ENCODE measurements at places on chromosomes 3 and 15.

DNA sequence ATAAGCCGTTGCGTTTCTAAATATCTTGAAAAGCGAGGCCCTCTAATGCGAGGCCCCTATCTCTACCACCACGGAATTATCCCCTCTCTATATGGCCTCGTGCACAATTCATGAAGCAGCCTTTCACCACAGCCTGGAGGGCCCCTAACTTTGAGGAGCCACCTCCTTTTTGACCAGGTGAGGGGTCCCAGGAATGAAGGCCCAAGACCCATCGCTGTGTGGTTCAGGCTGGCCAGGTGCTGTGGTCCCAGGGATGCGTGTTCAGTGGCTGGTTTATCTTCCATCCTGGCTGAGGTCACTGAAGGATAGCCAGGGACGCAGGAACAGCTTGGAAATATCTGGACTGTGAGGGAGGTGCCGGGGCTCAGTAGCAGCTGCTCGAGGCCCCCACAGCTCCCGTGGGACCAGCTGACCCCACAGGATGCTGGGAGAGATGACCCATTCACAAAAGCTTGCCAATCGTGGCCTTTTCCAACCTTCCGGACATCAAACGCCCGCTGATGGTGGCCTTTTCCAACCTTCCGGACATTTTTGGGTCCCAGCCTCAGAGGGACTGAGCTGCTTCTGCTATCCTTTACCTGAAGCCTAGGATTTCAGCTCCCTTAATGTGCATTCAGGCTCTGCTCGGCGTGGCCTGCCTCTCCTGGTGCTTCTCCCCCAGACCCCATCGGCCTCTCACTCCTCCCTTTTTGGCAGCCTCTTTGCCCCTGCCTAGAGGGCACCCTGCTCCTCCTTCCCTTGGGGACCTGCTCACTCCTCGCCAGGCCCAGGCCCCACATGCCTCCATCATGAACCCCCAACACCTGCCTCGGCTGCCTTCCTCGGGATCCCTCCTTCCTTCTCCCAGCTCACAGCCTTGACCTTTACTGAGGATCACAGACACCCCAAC lies 140.9 kb downstream of the CHSY1 start:
- no peak for DNase-seq

DNA sequence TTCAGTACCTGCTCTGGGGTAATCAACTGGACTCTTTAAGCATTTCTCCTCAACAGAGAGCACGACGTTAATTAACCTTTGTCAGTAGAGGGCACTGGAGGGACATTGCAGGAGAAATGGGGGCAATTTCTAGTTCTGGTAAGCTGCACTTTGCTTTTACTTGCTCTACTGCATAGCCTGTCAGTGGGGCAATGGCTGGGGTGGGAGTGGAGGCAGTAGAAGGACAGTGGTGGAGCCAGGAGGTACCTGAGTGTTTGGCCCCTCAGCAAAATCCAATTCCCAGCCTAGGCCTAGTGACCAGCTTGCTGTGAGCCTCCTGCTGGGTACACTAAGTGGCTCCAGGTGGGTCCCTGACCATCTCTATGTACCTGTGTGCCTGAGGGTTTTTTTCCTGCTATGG lies 18.3 kb upstream of the MED12L start:
- DNase-seq = no peak

DNA sequence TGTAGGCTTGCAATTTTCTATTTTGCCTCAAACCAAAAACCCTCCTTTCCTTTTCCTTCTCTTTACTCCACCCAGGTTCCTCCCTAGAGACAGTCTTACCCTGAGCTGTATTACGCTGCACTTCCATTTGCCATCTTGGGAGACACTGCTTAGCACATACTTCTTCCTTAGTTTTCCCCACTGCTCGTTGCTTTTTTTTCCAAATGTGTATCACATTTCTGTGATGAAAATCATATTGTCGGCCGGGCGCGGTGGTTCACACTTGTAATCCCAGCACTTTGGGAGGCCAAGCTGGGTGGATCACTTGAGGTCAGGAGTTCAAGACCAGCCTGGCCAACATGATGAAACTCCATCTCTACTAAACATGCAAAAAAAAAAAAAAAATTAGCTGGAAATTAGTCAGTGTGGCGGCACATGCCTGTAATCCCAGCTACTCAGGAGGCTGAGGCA lies 29.5 kb downstream of the POPDC2 start:
- DNase-seq = no peak

- DNase-seq = no peak
These were observed 33.6 kb downstream of the TMEM212 start for GRCh38 chr3:171876680-171877147.

DNA sequence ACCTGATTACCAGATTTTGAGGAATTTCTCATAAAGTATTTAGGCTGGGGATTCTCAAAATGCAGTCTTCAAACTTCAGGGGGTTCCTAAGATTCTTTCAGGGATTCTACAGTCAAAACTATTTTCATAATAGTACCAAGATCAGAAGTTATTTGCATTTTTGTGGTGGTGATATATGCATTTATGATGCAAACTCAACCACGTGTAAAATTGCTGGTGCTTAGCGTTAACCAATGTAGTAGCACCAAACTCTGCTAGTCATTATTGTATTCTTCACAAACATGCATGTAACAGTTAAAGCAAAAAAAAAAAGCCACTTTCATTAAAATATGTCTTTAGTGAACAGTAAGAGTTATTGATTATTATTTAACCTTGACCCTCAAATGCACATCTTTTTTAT lies 274.9 kb upstream of the DNAJC19 start:
- no peak for DNase-seq

- no peak for DNase-seq
These were observed 33.7 kb downstream of the SYNM start for GRCh38 chr15:99138491-99138982.

- peak; percentile 65 for DNase-seq
These were observed 34.4 kb downstream of the PAQR9 start for GRCh38 chr3:142929109-142929508.

- DNase-seq = peak; percentile 39
These were observed 119.6 kb downstream of the FMN1 start for GRCh38 chr15:33074942-33075341.

DNA sequence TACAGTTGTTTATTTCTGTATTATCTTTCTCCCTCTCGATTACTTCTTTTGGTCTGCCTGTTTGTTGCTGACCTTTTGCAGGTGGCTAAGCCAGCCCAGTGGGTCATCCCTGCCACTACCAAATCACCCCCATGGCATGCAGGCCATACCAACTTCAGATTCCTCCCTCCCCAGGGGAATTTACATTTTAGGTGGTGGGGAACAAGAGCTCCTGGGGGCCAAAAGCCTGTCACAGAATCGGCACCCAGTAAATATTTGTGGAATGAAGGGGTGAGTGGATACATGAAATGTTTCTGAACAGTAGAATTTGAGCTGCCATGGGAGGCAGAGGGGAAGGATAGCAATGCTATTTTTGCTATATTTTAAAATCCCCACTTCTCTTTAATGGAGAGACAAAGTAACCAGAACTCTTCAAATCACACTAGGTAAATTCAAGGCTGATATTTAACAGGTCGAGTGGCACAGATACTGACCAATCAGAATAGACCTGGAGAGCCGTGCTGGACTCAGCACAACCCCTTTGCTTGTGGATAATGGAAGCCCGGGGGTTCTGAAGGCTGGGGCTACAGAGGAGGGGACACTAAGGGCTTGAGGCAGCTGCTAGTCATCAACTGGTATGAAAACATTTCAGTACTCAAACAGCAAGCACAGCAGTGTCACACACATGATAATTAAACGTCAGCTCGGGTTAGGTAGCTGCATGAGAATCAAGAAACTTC lies 54.3 kb upstream of the SMAD3 start:
- no peak for DNase-seq

- peak; percentile 23 for DNase-seq
These were observed 30.5 kb upstream of the TIPARP start for GRCh38 chr3:156643729-156644389.

- DNase-seq = no peak
These were observed 365.8 kb downstream of the FOXP1 start for GRCh38 chr3:71217640-71218222.

GRCh38 chr3:149771652-149772271 lies 19.5 kb upstream of the COMMD2 start:
- peak; percentile 43 for DNase-seq

GRCh38 chr3:30332196-30333021 lies 274.0 kb upstream of the TGFBR2 start:
- DNase-seq = no peak

GRCh38 chr3:98573181-98573728 lies 20.2 kb downstream of the CPOX start:
- DNase-seq = no peak

DNA sequence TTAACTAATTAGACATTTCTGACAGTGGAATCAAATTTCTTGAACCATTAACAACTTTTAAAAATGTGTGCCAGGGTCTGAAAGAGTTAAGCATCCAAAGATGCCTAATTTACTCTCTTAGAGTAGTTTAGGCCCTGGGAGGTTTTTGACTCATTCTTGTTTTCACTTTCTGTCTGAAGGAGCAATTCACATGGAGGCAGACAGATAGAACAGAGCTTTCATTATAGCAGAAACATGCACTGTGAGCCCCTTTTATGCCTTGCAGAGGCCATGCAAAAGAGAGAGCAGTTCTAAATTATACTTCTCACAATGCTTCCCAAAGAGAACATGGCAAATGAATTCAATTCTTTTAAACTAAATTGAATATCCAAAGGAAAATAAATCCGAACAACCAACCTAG lies 554.8 kb downstream of the MFSD1 start:
- no peak for DNase-seq

GRCh38 chr3:9098716-9099675 lies 135.7 kb upstream of the RAD18 start:
- no peak for DNase-seq

DNA sequence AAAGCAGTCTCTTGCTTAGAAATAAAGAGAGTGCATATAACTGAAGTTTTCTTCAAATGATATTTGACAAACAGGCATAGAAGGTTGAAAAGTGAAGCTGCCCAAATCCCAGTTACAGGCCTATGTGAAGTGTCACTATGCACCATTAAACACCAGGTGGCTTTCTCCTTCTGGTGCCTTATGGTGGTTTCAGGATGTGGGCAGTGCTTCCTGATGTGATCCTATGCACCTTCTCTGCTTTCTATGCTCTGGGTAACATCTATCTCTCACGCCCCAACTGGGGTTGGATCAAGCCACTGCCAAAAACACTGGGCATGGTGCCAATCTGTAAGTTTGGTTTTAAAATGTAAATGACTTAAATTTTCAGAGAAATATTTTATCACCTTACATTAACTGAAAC lies 744.7 kb downstream of the TUSC7 start:
- no peak for DNase-seq

GRCh38 chr3:130537673-130538304 lies 20.8 kb downstream of the COL6A6 start:
- no peak for DNase-seq

DNA sequence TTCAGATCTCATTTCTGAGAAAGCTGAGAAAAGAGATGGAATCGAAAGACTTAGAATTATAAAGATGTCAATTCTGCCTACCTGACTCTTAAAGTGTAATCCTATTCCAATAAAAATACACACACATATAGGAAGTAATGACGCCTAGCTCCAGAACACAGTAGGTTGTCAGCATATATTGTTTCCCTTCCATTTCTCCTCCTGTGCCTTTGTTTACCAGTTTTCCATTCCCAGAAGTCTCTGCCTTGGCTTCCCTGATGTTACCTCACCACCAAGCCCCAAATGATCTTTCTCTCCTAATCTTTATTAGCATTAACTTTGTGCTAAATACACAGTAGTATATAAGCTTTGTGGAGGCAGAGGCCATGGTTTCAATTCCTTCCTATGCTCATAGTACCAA lies 40.0 kb downstream of the TM4SF4 start:
- no peak for DNase-seq

DNA sequence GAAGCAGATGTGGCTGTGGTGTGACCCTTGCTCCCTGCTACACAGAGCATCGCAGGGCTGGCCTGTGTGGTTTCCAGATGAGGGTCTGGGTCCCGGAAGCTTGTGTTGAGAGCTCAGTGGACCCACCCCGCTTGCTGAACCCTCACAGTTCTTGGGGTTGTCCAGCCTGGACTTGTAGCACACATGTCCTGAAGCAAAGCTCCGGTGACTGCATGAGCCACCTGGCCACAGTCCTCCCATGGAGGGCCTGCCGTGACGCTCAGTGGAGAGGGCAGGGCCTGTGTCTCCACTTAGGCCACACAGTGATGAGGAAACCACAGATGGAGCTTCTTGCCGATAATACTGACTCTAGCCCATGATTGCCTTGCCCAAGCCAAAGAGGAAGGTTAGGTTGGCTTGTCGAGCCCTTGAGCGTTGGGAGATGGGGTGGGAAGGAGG lies 62.6 kb downstream of the RGMA start:
- DNase-seq = no peak

DNA sequence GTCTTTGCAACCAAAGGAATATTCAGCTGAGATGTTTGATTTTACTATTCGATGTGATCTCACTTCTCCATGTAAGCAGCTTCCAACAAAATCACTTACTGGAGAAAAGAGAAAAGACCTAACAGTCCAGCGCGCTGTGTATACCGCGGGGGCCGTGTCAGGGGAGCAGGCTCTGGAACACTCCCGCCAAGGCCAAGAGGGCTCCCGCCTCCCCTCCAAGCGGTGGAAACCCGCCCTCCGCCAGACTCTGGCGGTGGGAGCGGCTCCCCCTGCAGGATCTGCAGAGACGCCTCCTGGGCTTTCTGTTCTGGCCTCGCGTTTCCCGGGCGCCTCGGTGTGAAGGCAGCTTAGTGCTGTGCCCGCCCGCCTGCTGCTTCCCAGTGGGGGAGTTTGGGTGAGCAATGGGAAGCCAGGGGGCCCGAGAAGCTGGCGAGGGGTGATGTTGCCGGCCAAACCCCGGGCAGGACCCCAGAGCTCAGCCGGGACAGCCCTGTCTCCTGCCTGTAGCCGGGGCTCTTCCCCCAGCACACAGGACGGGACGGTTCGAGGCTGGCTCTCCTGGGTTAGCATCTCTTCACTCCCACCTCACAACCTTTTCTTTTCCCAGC lies 36.3 kb downstream of the CHST14 start:
- peak; percentile 76 for DNase-seq

GRCh38 chr15:59818336-59818735 lies 129.2 kb upstream of the BNIP2 start:
- no peak for DNase-seq

- DNase-seq = no peak
These were observed 777 bp downstream of the RNU5B-1 start for GRCh38 chr15:65305150-65305758.

DNA sequence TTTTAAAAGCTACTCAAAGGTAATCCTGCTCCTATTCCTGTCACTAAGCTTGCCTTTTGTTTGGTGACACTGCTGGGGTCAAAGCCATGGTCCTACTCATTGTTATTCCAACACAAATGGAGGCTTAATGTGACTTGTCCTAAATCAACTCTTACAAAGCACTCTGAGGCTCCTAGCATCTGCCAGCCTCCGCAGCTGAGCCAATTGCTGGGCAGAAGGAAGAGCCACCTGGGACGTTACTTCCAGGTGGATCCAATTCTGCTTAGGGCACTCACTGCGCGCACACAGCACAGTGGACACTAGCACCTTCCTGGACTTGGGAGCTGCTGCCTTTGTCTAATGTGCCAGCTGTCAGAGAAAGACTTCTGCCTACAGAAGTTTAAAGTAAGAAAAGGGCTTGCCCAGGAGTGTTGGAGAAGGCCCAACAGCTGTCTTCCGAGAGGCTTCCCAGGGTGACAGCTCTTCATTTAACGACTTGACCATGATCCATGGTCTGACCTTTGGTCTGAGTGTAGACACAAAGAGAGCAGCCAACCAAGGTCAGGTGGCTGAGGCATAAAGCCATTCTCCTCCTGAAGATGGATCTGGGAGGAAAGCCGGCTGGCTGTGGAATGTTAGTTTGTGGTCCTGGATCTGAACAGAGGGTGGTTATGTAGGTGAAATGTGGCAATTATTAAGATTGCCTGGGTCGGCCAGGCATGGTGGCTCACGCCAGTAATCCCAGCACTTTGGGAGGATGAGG lies 102.2 kb downstream of the AQP9 start:
- no peak for DNase-seq

- DNase-seq = no peak
These were observed 54.2 kb downstream of the FLNB start for GRCh38 chr3:58062472-58062871.

Data from transverse colon (tissue), 4 donors.